Iris pigment epithelial cell (primary cell): ENCODE measurements at places on chromosomes 11 and 22.

- DNase-seq, result peak; percentile 57
These were observed 219.6 kb downstream of the C11orf87 start for GRCh38 chr11:109641549-109641948.

DNA sequence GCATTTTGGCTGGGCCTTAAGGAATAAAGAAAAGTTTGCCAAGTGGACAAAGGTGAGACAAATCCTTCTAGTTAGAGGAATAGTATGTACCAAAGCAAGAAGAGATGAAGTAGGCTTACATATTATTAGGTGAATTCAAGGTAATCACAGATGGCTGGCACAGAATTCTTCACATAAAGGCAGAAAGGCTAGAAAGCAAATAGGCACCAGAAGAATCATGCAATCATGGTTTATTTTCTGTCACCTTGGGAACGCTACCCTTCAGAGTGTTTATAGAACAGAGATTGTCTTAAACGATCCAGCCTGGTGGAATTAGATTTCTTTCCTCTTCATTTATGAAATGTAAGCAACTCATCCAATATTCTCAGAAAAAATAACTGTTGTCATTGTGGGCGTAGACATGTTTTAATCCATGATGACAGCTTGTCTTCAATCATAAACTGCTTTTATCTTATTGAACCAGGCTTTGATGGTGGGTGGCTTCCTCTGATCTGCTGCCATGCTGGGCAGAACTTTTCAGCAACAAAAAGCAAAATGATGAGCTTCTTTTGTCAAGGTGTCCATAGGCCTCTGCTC, 49.0 kb upstream of the CSNK2A3 start:
- DNase-seq, result no peak

DNA sequence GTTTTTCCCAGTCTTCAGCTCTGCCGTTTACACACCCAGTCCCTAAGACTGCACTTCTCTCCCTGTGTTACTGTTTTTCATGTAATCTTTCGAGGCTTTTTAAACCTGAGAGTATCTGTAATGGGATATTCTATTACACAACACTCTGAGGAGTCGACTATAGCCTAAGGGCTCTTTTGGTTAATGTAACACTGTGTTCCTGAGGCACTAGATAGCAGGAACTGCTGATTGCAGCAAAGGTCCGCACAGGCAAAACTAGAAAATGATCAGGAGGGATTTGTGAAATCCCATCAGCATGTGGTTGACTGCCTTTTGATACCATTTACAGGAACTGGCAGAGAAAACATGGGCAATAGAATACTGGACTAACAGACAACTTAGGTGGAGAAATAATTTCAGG, 512.3 kb upstream of the RAG2 start:
- DNase-seq, result no peak

GRCh38 chr11:33730716-33731115, 5.5 kb downstream of the CD59 start:
- no peak for DNase-seq

GRCh38 chr11:75191330-75191717, 40.4 kb downstream of the SLCO2B1 start:
- DNase-seq, result no peak

DNA sequence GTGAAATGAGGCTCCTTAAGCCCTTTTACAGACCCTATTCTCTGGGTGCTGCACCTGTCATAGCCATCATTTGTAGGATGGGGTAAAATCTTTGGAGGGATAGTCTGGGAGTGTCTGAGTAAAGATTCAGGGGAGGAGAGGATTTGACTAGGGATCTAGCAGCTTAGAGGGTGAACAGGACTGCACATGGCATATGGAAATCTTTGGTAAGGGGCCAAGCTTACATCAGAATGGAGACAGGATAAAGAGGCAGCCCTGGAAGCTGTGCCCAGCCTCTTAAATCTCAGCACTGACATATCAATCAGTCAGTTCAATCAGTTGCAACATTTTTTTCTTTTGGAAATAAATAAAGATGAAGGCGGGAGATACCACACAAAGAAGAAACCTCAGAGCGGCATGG, 301.8 kb upstream of the CADM1 start:
- DNase-seq, result no peak

DNA sequence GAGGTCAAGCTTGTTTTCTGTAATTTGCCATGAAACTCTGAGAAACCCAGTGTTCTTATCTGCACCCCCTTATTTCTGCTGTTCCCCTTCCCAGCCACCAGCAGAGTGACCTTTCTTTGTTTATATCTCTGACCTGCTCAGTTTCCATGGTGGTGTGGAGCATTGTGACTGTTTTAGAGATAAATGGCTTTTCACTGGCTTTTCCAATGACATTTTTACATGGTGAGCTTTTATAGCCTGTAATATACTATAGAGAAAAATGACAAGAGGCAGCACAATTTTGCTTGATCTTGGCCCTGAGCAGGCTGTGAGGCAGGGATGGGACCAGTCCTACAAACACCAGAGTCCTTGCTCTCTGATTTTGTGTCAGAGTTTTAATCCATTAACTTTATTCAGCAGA, 233.9 kb downstream of the FAT3 start:
- DNase-seq, result no peak
